NCI-H187 (cell line): ENCODE measurements at places on chromosomes 1 and 21.

DNA sequence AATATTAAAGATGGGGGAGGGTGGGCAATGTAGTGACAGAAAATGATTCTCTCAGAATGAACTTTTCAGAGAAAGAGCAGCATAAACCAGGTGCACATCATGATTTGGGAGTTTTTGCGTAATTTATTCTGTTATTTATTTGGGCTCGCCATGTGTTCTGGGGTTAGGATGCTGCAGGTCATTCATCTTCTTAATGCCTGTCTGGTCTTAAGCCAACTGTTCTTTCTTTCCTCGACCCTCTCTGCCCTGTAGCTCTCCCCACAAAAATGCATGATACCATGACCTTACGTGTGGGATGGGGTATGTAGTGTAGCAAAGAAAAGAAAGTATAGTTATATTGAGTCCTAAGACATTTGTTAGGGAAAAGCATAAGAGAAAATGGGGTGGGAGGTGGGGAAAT, 12.3 kb upstream of the TARS2 start:
- no peak for DNase-seq

- DNase-seq: no peak
Measured at GRCh38 chr1:151513626-151514121, 2.5 kb downstream of the CGN start.

- DNase-seq: no peak
Measured at GRCh38 chr1:181079382-181079781, 9.1 kb upstream of the IER5 start.

GRCh38 chr1:180094705-180095295, 59.9 kb upstream of the QSOX1 start:
- no peak for DNase-seq

GRCh38 chr1:69551476-69552324, 16.0 kb upstream of the LRRC7 start:
- DNase-seq: no peak

GRCh38 chr21:46127239-46128105, 27.9 kb downstream of the FTCD start:
- DNase-seq: no peak

DNA sequence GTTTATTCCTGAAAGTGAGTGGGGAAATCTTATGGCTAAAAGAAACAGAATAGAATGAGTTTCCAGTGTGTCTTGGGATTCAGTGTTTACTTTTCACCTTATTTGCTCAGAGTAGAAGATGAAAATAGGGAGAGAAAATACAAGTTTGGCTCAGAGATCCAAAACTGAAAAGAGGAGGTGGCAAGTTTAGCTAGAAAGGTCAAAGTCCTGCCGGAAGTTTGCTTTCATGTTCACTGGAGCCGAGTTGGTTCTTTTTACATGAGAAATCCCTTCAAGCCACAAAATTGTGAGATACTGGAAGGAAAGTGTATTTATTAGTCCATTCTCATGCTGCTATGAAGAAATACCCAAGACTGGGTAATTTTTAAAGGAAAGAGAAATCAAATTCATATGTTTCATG, 604.6 kb downstream of the MRPL39 start:
- DNase-seq: no peak
